NB4 (cell line): ENCODE measurements at places on chromosomes 3 and 15.

GRCh38 chr15:37395100-37395468 is 294.7 kb upstream of the MEIS2 start:
- no peak for DNase-seq

- peak; percentile 64 for DNase-seq
Observed at GRCh38 chr15:68550498-68551295, 28.1 kb upstream of the CORO2B start.

GRCh38 chr15:66180531-66181097 is 72.9 kb downstream of the MEGF11 start:
- no peak for DNase-seq

DNA sequence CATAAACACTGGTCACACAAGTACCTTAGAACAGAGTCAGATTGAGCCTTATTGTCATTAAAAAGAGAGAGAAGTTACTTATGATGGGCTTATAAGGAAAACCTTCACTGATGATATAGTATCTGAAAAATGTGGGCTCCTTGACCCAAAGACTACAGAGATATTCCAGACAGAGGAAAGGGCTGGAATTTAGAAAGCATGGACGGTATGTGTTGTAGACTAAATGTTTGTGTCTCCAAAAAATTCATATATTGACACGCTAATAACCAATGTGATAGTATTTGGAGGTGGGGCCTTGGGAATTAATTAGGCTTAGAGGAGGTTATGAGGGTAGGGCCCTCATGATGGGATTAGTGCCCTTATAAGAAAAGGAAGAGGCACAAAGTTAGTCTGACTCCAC is 61.0 kb upstream of the DAZL start:
- DNase-seq, result no peak

DNA sequence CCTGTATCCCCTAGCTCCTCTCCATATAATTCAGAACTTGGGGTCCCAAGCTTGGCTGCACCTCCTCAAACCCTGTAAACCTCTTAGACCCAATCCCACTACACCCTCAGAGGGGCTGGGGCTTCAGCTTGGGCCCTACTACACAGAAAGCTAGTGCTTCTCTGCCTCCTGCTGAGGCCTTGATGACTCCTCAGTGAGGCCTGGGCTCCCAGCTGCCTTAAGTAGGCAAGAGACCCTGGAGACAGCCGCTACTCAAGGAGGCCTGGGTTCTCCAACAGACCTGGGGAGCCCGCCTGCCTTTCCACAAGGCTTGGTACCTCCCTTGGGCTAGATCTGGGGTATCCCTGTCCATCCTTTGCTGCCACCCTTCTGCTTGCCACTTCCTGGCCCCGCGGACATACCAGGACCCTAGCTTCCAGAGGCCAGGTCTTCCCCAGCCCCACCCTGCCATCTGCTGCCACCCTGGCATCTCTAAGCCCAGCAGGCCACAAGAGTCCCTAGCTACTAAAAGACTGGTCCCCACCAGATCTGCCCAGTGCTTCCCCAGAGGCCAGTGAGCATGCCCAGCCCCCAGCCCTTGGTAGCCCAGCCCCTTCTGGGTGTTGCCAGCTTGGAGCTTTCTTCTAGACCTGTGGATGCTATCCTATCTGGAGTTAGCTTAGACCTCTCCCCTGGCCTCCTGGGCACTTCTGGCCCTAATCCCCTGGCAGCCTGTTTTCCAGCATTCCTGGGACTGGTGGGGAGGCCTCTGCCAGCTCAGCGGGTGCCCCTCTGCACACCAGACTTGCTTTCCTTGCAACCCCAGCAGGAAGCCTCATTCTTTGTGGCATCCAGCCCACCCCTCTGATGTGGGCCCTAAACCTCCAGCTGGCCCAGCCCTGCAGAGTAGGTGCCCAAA is 13.7 kb downstream of the C15orf39 start:
- DNase-seq, result peak; percentile 61

GRCh38 chr3:125175295-125176078 is 37.1 kb downstream of the SLC12A8 start:
- no peak for DNase-seq

DNA sequence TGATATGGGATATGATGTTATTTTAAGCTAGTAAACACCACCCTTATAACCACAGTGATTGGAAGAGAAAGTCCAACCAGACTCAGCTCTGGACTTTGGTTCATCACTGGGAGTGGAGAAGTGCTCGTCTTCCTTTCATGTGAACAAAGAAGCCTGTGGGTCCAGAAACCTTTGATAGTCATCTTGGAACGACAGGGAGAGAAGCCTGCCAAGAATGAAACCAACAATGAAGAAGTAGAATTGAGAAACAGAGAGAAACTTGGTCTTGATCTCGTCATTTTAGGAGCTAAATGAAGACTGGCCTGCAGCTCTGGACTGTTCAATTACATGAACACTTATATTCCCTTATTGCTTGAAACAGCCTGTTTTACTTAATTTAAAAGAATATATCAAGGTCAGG is 13.1 kb upstream of the SLC35G2 start:
- no peak for DNase-seq

DNA sequence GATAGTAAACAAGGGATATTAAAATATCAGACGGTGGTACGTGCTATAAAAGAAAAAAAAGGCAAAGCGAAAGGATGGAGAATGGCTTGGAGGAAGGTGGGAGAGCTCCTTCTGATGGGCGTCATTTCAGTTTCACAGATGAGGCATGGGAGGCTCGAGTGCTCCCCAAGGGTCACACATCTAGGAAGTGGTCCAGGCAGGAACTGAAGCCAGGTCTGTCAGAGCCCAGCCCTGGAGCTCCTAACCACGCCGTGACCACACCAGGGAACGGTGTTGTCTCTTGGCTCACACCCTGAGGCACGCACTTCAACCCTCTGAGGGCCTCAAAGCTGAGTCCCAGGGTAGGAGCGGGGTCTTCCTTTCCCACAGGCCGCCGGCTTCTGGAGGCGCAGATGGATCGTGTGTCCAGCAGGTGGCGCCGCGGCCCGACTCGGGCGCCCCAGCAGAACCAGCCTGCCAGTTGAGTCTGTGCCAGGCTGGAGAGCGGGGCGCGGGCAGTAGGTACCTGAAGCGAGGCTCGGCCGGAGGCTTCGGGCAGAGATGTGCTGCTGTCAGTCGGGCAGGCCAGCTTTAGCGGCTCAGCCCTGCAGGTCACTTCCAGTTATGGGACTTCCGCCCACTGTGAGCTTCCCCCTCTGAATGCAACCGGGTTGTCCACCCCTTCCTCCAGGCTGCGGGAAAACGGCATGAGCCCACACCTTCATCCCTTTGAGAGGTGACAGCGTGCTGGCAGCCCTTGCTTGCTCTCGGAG is 68.1 kb downstream of the SLC6A1 start:
- peak; percentile 78 for DNase-seq

GRCh38 chr3:195034101-195034500 is 236.9 kb downstream of the XXYLT1 start:
- no peak for DNase-seq

DNA sequence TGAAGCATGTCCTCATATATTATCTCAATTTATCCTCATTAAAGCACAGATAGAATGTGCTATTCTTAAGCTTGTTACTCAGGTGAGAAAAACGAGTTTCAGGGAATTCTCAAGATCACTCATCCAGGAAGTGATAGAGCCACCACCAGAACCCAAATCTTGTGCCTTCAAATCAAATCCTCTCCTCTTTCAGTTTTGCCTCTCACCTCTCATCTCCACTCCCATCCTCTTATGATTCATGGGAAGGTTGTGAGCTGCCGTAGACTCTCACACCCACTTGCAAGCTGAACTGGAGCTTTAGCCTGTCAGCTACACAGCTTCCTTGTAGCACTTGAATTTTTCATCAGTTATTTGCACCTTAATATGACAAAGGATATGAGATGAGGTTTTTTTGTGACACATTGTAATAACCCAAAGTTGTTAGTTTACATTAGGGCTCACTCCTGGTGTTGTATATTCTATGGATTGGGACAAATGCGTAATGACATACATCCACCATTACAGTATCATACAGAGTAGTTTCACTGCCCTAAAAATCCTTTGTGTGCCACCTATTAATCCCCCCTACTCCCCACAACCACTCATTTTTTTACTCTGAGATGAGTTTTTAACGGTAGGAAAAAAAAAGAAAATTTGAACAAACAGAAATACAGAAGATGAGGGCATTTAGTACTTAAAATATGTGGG is 25.7 kb downstream of the GPR15 start:
- no peak for DNase-seq

- DNase-seq, result no peak
Observed at GRCh38 chr15:88385078-88385700, 82.0 kb downstream of the MRPL46 start.
